Lung microvascular endothelial cell (primary cell): ENCODE measurements at places on chromosomes 4 and X. TPM values are rescaled to one million over a fixed set of nuclear protein-coding genes. Genes with fewer than 3 reads are reported as not detected.

PDGFRA gene
- 0.20 and 0.44 TPM in 2 replicates for total RNA-seq

MAGEA4 gene
- total RNA-seq, result not detected in 2 replicates

FAM53A gene
- total RNA-seq, result 1.1 and 1.4 TPM in 2 replicates

- DNase-seq, result no peak
Measured at GRCh38 chr4:8297141-8297601, 27.6 kb downstream of the HTRA3 start.

DNA sequence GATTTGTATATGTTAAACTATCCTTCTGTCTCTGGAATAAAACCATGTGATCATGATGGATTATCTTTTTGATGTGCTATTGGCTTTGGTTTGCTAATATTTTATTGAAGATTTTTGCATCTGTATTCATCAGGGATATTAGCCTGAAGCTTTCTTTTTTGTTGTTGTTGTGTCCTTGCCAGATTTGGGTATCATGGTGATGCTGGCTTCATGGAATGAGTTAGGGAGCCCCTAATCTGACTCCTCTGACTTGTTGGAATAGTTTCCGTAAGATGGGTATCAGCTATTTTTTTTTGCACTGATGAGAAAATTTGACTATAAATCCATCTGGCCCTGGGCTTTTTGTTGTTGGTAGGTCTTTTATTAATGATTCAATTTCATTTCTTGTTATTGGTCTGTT lies 45.7 kb downstream of the ATP10D start:
- DNase-seq, result no peak

DNA sequence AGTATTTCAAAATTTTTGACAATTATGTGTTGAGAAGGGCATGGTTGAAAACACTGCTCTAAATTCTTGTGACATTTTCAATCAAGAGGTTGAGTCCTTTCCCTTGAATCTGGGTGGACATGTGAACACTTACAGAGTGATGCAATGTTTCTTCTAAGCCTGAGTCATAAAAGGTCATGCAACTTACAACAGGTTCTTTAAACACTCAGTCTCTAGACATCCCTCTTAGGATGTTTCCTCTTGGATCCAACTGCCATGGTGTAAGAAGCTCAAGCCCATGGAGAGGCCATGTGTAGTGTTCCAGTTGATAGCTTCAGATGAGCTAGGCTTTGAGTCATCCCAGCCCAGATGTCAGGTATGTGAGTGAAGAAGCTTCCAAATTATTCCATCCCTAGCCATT lies 232.2 kb upstream of the MAOA start:
- no peak for DNase-seq

DNA sequence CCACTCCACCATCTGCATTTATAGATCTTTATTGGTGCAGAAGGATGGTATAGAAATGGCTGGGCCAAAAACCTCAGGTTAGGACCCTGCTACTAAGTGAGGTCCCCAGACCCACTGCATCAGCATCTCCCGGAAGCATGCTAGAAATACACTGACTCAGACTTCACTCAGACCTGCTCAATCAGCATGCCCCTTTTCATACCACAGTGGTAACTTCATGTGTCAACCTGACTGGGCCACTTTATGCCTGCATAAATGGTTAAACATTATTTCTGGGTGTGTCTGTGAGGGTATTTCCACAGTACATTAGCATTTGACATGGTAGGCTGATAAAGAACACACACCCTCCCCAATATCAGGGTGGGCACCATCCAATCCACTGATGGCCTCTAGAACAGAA lies 118.6 kb upstream of the VCX3B start:
- no peak for DNase-seq

GRCh38 chr4:73777612-73778011 lies 37.2 kb downstream of the CXCL8 start:
- DNase-seq, result peak; percentile 24

GRCh38 chrX:141903400-141904155 lies at the start of gene MAGEC1:
Gene MAGEC1 (plus strand): TSS chrX:141903894. CDS start chrX:141905073, 1,179 bp downstream.
- no peak for DNase-seq

DNA sequence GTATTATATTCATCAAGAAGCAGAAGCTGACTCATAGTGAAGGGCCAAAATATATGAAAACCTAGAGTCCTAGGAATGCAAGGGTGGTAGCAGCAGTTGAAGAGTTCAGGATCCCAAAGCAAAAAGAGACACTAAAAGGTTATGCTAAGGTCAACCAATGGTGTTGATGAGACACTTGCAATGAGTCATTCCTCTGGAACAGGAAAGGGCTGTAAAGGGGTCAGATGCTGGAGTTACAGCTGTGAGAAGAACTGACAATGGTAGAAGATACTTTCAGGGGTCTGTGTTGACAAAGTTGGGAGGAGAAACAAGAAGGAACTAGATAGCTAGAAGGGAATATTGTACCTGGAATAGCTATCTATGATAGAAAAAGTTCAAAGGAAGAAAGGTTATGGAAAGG lies 47.5 kb downstream of the ZGRF1 start:
- peak; percentile 14 for DNase-seq

ZAR1 gene
- total RNA-seq, result not detected in 2 replicates

- DNase-seq, result no peak
Measured at GRCh38 chr4:53529025-53529424, 62.3 kb downstream of the LNX1 start.

DNA sequence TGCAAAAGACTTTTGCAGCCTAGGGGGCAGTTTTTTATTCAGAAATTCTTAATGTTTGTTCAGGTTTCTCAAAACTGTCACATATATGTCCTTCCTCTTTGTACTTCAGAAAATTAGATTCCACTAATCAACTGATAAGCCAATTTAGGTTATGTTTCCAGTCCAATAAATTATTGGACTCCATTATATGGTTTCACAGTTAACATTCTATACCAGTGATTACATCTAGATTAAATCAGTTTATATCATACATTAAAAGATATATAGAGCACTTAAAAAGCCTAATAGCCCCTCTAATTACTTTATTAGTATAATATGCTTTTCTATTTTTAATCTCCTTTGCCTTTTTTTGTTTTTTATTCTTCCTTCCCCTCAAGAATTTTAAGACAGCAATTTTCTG lies 434.1 kb downstream of the INPP4B start:
- no peak for DNase-seq

DNA sequence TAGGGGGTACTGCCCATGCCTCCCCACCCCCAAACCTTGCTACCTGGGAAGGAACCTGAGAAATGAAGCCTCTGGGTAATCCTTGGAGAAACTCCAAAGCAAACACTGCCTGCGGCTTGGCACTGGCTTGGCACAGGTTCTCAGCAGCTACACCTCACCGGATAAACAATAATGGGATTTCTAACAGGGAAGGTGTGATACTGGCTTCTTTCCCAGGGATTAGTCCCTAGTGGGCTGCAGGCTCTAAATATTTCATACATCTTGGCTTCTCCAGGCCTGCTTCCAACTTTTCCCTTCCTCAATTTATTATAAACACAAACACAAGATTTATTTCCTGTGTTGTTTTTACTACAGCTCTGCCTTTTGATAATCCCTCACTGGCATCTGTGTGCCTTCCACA lies 12.5 kb downstream of the SEC24D start:
- peak; percentile 12 for DNase-seq
